RPMI8226 (cell line): ENCODE measurements at places on chromosomes 2 and 18.

GRCh38 chr18:59743566-59743965 lies 46.3 kb upstream of the CCBE1 start:
- no peak for DNase-seq

- DNase-seq = no peak
Observed at GRCh38 chr2:120429586-120430500, 83.9 kb downstream of the INHBB start.

DNA sequence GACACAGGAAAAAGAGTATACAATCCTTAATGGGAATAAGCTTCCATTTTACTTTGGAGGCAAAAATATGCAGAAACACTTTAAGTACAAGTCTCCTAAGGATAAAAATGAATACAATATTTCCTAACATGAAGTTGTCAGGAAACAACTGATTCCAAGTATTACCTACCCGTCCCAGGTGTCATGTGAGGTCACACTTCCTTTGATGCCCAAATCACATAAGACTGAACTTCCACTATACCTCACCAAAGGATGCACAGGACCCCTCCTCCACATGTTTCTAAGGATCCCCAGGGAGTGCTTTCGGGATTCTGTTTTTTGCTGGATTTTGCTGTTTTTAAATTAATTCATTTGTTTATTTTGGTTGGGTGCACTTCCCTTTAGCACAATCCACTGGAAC lies 438.5 kb upstream of the TCF4 start:
- DNase-seq = no peak

GRCh38 chr2:189900726-189901125 lies 116.5 kb downstream of the PMS1 start:
- DNase-seq = no peak

- no peak for DNase-seq
Observed at GRCh38 chr2:86750240-86750839, 30.2 kb downstream of the RMND5A start.

GRCh38 chr2:237907144-237907543 lies 47.7 kb downstream of the RAMP1 start:
- DNase-seq = no peak
